ENCODE measurements at places on chromosomes 3 and 15.

DNA sequence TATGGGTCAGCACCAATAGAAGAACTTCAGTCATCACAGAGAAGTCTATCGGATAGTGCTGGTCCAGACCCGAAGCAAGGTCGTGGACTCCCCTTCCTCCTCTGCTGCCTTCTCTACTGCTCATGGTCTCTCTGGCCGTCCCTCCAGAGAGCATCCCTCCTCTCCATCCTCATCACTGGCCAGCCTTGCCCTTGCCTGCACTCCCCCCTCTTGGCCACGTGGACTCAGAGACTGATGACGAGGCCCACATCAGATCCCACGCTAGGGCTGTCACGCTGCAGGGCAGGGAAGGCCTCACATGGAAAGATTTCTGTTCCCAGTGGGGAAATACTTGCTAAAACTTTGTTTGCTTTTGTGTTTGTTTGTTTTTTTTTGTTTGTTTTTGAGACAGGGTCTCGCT, 35.3 kb downstream of the IGDCC3 start:
- DNase-seq: no peak

DNA sequence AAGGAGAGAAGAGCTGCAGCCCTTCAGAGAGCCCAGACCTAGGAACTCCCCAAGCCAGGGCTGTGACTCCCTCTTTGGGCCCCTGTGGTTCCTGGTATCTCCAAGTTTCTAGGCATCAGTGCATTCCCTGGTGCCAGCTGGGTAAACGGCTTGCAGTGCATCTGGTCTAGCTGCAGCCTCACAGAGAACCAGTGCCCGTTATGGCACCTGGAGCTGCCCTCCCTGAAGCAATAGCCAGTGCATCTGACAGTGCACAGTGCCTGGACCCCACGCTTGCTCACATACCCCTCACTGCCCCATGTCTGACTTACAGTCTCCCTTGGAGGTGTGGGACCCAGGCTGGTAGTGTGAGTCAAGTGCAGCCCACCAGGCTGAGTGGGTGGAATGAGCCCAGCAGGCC, 52.1 kb downstream of the LSAMP start:
- DNase-seq: no peak

DNA sequence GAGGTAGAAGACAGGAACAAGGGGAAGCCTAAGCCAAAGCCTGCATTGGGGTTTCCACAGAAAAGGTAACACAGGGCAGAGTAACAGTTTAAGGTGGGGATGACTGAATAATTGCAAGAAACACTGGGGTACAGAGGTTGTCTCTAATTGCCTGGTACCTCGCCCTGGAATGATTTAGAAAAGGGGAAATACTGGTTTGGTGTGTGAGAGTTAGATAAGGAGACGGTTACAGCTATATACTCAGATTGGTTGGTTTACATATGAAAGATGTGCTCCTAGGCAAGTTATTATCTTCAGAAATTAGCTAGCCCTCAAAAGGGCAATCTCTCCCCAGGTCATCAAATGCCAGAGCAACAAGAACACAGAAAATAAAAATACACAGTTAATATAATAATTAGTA, 58.8 kb downstream of the SMARCC1 start:
- DNase-seq: no peak

DNA sequence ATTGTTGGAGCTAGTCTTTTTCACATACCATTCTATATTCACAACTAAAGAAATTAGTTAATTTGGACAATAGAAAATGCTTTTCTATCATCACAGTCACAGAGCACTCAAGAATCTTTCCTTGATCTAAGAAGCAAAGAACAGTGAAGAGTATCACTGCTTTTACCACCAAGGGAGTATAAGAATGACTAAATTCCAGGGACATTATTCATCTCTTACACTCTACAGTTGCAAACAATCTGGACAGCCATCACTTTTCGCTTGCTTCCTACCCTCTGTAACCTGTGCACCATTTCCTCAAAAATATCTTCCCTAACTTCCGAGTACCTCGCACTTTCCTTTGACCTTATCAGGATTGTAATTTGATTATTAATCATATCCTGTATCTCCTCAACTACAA, 359.5 kb upstream of the TMCO5A start:
- no peak for DNase-seq

GRCh38 chr3:11711876-11712275, 68.2 kb upstream of the VGLL4 start:
- DNase-seq: no peak

GRCh38 chr3:27319847-27320526, 49.2 kb downstream of the NEK10 start:
- DNase-seq: no peak

DNA sequence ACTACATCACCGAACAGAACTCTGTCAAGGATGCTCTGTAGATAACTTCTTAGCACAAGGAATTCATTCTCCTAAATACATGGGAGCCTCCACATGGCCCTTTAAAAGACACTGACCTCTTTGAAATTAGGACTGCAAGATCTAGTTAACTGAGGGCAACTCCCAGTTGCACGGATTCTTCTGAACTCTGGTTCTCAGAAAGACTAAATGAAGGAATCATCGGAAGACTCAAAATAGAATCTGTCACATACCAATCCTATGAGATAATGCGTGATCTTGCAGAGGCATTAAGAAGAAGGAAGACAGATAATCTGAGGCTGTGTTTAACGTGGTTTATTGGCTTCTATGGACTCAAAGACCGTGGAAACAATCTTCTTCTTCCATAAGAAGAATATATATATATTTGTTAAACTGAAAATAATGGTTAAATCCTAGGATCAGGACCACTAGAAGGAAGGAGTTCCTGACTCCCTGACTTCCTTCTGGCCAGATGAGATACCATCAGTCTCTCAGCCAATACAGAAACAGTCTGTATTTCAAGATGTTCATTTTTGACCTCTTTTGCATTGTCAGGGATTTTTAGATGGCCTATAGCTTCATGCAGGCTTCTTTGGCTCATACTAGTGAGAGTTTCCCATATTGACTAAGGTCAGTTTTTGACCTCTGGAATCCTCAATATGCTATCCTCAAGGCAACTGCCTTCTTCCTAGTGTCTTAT, 33.9 kb upstream of the TBC1D23 start:
- DNase-seq: no peak

- no peak for DNase-seq
Measured at GRCh38 chr15:78018946-78019644, 58.4 kb downstream of the TBC1D2B start.

DNA sequence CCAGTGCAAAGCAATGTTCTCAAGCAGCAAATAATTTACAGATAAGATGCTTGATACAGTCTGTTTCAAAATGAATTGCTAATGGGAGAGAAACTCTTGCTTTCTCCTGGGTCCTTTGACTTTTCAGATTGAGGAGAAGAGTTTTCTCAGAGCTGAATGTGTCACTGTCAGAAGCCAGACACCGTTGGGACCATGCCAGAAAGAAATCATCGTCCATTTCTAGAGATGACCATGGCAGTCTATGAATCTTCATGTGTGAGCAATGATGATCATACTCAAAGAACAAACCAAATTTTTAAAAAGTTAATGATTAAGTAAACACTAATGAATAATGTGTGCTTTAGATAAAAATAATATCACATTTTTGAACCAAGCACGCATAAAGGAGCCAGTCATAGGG, 77.6 kb downstream of the ZNF385D start:
- no peak for DNase-seq

DNA sequence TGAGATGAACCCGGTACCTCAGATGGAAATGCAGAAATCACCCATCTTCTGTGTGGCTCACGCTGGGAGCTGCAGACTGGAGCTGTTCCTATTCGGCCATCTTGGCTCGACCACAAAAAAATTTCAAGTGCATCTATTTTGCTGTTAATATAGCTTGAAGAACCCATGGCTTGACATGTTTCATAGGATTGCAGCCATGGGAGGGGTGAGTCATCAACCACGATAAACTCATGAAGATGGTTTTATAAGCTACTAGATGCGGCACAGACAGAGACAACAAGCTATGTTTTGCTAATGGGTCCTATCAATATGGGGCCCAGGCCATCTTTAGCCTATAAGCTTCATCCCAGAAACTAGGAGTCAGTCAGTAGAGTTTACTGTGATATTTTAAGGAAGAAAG, 100.4 kb upstream of the PHLDB2 start:
- no peak for DNase-seq

GRCh38 chr15:70014860-70015490, 82.7 kb downstream of the TLE3 start:
- no peak for DNase-seq

GRCh38 chr3:129973853-129974563, 512 bp upstream of the TRH start:
- DNase-seq: no peak

DNA sequence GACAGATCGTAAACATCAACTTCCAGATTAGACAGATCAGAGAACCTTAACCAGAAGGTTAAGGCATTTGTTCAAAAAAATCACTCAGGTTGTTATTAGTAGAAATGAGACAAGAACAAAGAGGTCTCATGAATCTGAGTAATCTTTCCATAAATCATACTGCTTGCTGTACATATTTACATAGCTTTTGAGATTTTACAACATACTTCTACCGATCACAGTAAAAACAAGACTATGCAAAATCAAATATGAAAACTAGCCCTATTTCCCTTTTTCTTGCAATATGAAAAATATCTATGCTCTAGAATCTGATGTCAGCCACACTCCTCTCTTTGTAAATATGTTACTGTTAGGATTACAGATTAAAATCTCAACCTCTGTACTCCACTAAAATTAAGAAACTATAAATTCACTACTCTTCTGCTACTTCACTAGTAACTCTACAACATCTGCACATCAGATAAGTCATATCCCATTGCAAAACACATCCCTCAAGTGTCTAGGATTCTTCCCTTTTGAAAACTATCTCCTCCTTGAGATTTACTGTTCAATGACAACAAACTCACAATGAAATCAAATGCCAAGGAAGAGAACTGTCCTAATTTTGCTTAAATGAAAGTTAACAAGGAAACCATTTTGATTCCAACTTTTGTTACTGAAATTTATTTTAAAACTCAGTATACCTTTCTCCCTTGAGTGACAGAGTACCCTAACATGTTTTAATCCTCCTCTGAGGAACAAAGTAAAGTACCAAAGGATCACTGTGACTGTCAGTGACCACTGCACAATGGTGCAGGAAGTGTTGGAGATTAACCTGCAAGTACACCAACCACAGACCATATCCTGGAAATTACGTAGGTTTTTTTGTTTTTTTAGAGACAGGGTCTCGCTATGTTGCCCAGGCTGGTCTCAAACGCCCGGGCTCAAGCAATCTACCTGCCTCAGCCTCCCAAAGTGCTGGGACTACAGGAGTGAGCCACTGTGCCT, 12.8 kb downstream of the DCUN1D1 start:
- no peak for DNase-seq

DNA sequence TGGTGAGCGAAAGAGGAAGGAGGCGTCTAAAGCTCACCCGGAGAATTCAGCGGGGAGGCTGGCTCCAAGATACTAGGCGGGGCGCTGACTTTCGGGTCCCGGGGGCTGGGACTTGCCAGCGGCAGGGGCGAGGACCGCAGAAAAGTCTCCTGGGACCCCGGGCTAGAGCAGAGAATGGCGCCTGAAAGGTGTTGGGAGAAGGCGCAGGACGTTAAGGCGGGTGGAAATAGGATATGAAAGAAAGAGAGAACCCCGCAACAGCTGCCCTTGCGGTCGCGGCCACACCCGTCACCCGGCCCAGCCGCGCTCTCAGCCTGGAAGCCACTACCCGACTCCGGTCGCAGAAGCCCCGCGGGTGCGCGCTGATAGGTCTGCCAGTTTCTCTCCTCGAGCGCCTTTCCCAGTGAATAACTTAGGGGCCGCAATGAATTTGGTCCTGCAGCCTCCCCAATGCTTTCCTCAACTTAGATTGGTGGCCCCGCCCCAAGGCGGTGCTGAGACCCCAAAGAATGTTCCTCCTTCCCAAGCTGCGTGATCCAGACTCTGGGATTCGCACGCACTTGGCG, 604 bp downstream of the LTK start:
- DNase-seq: no peak

DNA sequence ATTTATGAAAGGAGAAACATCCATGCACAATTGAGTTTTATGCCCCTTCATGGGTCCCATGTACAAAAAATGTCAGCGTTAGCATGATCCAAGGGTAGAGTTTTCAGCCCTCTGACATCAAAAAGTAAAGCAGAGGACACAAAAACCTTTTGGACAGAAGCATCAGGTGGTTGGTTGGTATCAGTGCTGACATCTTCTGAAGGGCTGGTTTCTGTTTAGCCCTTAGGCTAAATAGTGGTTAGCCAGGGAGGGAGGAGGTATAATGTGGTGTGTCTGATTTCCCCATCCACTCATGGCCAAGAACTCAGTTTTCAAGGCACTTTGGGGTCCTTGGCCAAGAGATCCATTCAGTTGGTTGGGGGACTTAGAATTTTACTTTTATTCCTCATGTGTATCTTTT, 16.5 kb downstream of the CCDC66 start:
- no peak for DNase-seq

- DNase-seq: no peak
Measured at GRCh38 chr3:194312186-194312742, 38.9 kb downstream of the CPN2 start.

GRCh38 chr15:64530472-64530871, 70.1 kb downstream of the ZNF609 start:
- no peak for DNase-seq

GRCh38 chr15:89367485-89368451, 33.1 kb upstream of the POLG start:
- DNase-seq: no peak

- peak; percentile 82 for DNase-seq
Measured at GRCh38 chr15:73677146-73677607, 7.0 kb upstream of the CD276 start.

DNA sequence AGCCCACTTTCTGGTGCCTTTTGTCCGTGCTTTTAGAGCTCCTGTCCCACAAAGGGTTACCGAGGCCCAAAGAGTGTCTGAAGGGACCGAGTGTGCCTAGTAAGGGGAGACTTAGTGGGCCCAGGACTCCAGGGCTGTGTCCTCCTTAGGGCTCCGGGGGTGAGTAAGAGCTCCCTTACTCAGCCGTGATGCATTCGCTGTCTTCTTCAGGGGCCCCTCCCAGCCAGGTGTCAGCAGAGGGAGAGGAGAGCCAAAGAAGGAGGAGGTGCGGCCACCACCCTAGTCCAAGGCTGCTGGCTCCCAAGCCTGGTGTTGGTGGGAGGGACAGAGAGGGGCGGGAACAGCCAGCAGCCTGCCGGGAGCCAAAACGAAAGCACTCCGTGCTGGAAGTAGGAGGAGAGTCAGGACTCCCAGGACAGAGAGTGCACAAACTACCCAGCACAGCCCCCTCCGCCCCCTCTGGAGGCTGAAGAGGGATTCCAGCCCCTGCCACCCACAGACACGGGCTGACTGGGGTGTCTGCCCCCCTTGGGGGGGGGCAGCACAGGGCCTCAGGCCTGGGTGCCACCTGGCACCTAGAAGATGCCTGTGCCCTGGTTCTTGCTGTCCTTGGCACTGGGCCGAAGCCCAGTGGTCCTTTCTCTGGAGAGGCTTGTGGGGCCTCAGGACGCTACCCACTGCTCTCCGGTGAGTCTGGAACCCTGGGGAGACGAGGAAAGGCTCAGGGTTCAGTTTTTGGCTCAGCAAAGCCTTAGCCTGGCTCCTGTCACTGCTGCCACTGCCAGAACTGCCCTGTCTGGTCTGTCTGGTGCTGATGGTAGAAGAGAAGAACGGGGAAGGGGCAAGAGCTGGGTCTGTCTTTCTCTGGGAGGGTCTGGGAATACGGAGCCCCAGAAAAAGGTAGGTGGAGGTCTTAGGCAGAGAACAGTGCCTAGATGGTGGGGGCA, at the start of gene IL17RC:
Gene IL17RC, plus strand, starts transcription at position 365 of the 947 bp plus-strand sequence. Its CDS starts 218 bp downstream, at position 583.
- peak; percentile 79 for DNase-seq

- DNase-seq: peak; percentile 65
Measured at GRCh38 chr3:161104561-161105551, at the start of gene B3GALNT1. Gene B3GALNT1, minus strand, starts transcription at chr3:161105349. Its CDS starts 18,595 bp downstream, at chr3:161086754.

- no peak for DNase-seq
Measured at GRCh38 chr3:101300073-101300472, 20.3 kb downstream of the IMPG2 start.

Data from ascending aorta (tissue), 2 donors.